Breast epithelium (tissue), 4 donors: ENCODE measurements at places on chromosomes 2 and 18. TPM values are rescaled to one million over a fixed set of nuclear protein-coding genes. Genes with fewer than 3 reads are reported as not detected.

PLA2R1 gene
- total RNA-seq, result 49.9 TPM

DNA sequence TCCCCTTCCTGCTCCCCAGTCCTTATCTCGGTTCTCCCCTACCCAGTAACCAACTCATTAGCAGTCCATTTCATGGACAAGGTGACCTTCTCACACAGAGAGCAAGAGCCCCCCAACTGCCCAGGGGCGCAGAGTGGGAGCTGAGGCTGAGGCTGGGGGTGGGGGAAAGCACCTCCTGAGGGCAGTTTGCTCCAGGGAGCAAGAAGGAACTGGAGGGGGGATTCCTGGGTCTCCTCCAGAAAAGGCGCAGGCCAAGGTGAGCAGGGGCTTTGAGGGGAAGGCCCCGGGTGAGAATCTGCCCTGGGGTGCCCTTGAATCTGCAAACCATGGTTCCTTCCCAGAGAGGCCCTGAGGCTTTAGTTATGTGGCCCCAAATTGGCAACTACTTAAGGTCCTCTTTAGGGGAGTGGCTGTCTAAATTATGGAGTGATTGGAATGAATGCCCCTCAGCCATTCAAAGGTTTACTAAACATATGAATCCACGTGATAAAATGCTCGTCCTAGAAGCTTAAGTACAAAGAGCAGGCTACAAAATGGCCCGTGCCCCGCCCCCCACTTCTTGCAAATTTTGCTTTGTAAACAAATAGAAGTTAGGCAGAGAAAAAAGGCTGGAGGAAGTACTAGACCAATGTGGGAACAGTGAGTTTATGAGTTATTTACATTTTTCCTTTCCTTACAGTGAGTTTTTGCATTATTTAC is 123.5 kb upstream of the HS6ST1 start:
- peak; percentile 30 for DNase-seq

GRCh38 chr18:2656237-2656980 is 883 bp downstream of the SMCHD1 start:
- DNase-seq, result peak; percentile 37

DNA sequence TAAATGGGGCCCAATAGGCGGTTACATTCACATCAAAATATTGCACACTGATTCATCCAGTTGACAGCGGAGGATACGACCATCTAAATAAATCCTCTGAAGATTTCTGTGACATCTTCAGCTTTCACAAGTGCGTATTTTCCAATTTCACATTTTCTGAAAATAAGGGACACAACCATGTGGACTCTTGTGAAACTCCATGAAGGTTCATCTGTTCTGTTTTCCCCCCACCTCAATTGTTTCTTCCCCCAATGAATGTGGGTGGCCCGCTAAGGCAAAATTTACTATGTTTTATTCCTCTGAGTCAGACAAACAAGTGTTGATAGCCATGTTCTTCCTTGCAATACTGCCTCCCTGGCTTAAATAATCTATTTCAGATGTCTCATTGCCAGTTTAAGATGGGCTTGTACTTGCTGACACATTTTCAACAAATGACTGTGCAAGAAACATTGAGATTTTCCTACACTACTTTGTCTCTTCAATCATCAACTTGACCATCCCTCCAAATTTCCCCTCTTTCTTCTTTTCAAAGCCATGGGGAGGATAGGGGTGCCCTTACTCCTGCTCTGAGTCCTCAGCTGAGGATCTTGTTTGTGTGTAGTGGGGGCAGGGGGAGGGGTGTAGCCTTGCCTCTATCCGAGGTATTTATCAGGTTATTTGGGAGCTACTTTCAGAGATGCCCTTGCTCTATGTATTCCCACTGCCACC is 78.2 kb downstream of the BCL11A start:
- DNase-seq, result no peak

DNA sequence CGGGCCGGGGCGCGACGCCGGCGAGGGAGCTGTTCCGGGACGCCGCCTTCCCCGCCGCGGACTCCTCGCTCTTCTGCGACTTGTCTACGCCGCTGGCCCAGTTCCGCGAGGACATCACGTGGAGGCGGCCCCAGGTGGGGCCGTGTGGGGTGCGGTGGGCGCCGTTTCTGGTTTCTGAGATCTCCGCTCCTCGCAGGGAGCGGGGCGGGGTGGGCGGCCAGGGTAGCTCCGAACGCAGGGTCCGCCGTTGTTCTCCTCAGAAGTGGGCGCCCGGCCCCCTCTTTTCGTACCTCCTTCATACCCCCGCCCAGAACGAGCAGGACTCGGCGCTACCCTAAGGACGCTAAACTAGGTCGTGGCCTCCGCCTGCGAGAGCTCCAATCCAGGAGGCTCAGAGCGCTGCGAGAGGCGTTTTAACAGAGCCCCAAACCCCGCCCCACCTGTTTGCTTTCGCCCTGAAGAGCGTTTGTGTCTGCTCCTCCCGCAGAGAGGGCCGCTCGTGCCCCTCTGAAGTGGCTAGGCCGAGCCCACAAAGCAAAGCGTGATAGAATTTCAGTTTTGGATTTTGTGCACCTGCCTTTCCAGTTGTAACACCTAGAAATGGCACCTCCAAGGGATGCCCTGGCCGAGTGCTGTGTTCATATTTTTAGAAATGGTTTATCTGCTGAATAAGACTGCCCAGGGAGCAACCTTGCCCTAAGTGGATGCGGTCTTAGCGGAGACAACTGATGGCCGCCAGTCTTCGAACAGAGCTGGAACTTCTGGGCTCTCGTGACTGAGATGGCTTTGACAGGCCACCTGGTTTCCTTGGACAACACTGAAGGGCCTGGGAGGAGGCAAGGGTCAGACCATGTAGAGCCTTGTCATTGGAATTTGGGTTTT is 626 bp downstream of the CAPN10 start:
- no peak for DNase-seq

- DNase-seq, result no peak
Observed at GRCh38 chr2:151827564-151828142, 568 bp downstream of the ARL5A start.

GRCh38 chr2:218873359-218874194 is 7.1 kb upstream of the WNT10A start:
- DNase-seq, result no peak

GRCh38 chr2:144099780-144100377 is 420.0 kb downstream of the ZEB2 start:
- no peak for DNase-seq

DNA sequence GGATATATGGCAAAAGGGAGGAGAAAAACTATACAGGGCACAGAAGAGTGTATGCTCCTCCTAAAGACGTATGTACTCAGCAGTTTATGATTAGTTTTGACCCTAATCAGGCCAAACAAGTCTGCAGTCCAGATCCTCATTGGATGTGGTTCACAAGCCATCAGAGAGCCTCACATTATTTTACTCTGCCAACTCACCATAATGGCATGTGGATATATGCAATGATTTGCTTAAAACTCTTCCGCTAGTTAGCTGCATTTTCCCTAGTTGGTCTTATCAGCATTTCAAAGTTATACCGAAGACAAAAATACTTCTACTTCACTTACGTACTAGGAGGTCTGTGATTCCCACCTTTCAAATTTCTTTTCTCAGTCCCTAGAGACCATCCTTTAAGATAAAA is 198.4 kb downstream of the CMPK2 start:
- DNase-seq, result no peak

DNA sequence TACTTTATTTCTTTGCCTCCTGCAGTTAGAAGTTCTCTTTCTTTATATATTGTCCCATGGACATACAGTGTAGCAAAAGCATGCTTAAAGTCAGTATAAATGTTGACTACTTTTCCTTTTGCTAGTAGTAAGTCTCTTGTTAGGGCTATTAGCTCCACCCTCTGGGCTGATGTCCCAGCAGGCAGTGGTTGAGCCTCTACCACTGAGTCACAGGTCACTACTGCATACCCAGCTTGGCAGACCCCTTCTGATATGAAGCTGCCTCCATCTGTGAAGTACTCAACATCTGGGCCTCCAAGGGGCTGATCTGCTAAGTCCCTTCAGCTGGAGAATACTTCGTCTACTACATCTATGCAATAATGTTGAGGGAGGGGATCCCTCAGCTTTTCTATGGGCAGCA is 61.0 kb upstream of the SLC35G4 start:
- DNase-seq, result no peak

ATOH8 gene
- 20.8 TPM for total RNA-seq
